ENCODE measurements at places on chromosomes 1 and 21.
A peak's percentile ranks its signal among the peaks of the same experiment; 100 is the strongest.

DNA sequence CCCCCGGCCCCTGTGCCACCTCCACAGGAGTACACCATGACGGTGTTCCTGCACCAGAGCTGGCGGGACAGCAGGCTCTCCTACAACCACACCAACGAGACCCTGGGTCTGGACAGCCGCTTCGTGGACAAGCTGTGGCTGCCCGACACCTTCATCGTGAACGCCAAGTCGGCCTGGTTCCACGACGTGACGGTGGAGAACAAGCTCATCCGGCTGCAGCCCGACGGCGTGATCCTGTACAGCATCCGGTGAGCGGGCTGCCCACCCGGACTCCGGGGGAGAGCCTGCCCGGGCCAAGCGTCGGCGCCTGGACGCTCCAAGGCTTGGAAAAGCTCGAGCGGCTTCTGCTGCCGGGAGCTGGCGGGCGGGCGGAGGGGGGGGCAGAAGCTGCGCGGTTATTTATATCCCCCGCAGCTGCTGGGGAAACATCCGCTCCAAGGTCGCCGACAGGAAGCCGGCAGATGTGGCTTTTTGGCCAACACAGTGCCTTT is 6.4 kb downstream of the GABRD start:
- DNase-seq, result no peak

GRCh38 chr1:76006234-76006633 is 68.3 kb upstream of the ST6GALNAC3 start:
- no peak for DNase-seq

DNA sequence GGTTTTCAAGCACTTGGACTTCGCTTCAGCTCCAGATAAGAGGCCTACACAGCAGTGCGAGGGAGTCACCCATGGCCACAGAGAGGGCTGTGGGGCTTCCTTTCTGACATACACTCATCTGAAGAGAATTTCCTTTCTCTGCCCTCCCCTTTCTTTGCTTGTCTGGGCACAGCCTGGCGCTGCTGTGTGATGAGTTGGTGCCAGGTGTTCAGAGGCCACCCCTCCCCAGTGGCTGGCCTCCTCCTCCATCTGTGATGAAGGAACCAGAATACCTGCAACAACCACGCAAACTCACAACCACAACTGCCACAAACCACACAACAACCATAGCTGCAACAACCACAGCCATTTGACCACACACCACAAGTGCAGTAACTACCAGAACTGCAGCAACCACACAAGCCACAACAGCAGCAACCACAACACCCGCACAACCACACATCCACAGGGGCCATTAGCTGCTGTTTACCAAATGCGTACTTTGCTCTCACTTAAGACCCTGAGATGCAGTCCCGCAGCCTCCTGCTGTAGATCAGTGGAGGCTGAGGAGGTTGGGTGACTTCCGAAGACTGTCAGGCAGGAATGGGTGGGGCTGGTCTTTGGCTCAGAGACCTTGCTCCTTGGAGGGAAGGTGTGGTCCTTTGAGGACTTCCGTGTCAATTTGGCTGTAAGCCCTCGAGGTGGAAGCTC is 71.1 kb downstream of the IER5 start:
- no peak for DNase-seq

- no peak for DNase-seq
Measured at GRCh38 chr1:17080880-17081279, 27.0 kb upstream of the SDHB start.

DNA sequence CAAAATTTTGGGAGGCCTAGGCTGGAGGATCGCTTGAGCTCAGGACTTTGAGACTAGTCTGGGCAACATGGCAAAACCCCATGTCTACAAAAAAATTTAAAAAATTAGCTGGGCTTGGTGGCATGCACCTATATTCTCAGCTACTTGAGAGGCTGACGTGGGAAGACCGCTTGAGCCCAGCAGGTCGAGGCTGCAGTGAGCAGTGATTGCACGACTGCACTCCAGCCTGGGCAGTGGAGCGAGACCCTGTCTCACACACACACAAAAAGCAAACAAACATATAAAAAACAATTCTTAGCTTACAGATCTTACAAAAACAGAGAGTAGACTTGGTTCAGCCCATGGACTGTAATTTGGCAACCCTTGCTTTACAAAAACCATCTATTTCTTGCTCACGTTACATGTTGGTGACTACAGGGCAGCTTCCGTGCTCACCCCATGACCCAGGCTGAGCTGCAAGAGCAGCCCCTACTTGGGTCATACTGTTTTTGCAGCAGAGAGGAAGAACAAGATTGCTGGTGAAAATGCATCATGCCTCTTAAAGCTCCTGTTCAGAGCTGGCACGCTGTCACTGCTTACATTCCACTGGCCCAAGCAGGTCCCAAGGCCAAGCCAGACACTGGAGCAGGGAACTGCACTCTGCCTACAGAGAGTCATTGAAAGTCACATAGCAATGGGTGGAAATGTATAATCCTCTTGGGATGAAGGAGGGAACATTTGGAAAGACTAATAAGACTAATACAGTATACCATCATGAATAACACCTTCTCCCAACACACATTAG is 13.4 kb upstream of the ZBTB8A start:
- DNase-seq, result no peak

GRCh38 chr1:71522721-71523120 is 441.9 kb upstream of the ZRANB2 start:
- no peak for DNase-seq

DNA sequence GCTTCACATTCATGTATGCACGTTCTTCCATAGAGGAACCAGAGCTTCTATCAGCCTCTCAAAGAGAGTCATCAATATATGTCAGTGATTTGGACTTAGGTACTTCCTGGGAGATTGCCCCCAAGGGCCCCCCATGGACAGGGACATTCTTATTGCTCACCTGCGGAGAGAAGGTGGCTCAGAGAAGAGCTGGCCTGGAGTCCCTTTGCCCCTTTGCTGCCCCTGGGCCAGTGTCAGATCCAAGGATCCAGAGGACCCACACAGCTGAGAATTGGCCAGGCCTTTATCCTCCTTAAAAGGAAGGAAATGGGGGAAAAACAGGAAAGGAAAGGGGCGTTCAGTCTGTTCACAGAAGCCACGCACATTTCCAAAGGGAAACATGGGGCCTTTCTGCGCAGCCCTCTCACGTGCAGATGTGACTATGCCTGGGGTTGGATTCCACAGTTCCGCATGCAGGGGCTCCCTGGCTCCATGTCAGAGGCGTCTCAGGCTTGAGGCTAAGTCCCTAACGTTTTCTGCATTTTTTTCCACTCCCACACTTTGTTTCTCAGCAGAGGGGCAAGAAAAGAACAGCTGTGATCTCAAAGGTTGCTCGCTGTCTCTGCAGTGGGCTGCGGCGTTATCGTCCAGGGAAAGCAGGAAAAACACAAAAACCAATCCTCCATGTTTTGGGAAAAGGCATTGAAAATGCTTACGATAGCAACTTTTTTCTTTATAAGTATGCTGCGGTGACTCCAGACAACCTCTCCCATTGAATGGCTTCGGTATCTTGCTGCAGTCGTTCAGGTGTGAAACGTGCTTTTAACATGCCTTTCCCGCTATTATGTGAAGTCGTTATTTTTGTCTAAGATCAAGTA is 5.9 kb downstream of the C1orf226 start:
- DNase-seq, result peak; percentile 2

GRCh38 chr1:56758794-56759193 is 60.4 kb downstream of the FYB2 start:
- no peak for DNase-seq

GRCh38 chr21:28298251-28298672 is 694.4 kb downstream of the LTN1 start:
- no peak for DNase-seq

DNA sequence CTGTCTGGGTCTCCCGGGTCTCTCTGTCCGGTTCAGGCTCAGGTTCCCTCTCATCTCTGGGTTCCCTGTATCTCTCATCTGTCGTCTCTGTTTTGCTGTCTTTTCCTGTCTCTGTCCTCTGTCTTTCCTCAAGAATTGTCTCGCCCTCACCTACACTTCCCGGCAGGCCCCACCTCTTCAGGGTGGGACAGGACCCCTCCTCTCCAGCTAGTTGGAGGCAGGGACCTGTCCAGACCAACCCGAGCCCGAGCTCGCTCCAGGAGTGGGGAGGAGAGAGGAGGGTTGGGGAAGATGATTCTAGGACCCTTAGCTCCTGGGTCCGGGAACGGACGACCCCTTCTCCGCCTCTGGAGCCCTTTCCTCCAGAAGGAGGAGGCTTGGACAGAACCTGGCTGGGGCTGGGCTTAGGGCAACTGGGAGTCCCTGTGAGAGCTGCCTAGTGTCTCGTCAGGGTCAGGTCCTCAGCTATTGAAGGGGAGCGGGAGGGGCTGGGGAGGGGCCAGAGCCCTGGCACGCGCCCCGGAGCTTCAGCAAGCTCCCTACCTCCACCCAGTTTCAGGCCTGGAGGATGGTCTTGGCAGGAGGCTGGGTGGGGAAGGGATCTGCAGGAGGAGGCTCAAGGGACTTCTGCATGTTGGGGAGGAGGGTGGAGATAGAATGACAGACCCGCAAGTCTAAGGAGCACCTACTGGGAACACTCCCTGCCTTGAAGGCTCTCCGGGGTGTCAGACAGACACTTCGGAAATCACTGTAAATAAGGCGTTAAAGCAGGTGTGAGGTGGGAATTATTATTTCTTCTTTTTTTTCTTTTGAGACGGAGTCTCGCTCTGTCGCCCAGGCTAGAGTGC is 26.3 kb upstream of the EPB41 start:
- peak; percentile 15 for DNase-seq

DNA sequence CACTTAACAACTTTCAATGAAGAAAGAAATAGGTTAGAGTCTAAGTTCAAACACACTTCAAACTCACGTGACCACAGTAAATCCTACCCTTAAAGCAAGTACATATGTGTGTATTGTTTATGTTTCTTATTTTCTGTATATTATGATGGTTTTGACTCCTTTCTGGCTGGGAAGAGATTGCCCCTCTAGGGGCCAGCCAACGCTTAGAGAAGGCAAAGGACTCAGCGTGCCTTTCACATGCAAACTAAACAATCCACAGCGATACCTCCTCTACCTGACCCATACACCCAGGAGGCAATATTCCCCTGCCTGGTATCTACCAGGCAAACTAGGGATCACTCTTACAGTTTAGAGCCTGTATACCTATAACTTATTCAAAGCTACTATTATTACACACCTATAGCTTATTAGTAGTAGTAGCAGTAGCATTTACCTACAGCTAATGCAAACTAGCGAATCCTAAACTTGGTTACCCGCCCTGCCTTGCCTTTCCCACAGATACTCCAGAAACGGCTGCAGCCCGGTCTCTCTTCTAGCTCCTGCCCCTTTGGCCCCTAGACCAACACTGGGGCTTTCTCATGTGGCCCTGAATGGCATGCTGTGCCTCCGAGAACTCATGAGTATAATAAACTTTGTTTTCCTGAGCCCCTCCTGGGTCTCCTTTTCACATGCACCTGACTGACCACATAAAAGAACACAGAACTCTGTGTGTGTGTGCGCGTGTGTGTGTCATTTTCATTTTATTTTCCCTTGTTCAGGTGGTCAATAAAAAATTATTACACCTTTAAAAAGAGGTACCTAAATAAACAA is 14.0 kb downstream of the NRIP1 start:
- DNase-seq, result no peak

DNA sequence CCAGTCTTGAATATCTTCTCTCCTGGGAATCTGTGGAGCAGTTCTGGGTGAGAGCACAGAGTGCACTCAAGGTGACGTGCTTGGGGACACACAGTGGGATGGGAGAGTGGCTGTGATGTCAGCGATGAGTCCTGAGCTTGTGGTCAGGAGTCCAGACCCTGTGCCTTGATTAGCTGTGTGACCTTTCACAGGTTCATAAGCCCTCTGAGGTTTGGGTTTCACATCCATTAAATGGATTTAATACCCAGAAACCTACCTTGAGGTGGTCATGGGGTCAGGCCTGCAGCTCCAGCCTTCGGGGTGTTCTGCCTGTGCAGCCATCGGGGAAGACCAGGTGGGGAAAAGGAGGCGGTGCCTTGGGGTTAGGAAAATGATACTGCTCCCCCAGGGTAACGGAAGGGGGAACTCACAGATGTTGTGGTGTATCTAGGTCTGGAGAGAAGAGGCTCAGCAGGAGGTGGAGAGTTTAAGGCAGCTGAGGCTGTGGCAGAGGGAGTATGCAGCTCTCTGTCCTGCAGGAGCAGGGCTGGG is 38.5 kb upstream of the ETV3 start:
- DNase-seq, result no peak

All from GM13977 (cell line).